ENCODE measurements at places on chromosomes 16 and 17.

GRCh38 chr17:6502142-6502541 is 54.2 kb downstream of the PITPNM3 start:
- no peak for DNase-seq

DNA sequence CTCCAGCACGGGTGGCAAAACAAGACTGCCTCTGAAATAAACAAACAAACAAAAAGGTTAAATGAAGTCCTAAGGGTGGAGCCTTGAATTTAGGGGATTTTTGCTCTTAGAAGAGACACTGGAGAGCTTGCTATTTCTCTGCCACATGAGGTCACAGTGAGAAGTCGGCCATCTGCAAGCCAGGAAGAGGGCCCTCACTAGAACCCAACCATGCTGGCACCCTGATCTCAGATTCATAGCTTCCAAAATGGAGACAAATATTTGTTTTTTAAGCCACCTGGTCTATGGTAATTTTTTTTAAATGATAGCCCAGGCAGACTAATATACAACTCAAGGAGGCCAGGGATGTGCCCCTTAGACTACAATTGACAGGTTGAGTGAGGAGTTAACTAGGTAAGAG is 255.5 kb downstream of the XYLT1 start:
- no peak for DNase-seq

GRCh38 chr17:71114911-71115668 is 945.8 kb downstream of the KCNJ2 start:
- DNase-seq: no peak

GRCh38 chr17:58120195-58120822 is 27.9 kb upstream of the OR4D1 start:
- DNase-seq: peak; percentile 70

DNA sequence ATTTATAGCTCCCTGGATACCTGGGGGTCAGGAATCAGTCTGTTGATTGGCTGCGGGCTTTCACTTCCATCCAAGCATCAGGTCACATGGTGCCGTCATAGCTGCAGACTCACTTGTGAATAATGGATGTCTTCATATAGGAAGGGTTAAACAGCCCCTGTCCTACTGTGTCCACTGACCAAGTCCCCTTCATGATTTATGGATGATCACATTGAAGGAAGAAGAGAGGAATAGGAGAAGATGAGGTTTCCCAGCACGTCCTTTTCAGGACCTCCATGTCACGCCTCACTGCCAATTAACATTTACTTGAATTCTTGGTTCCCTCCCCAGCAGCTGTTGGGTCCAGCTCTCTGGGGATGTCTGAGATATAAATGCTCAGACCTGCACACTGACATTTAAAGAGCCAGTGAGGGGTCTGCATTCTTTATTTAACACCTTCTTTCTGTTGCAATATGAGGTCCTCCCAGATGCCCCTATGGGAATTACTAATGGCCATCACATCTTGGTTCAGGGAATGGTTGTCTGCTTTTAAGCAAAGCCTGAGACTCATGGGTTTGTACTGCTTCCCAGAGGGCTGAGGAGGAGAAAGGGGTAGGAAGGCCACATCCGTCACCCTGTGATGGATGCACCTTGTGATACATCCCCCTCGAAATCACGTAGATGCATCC is 230.6 kb upstream of the HSBP1 start:
- DNase-seq: no peak

DNA sequence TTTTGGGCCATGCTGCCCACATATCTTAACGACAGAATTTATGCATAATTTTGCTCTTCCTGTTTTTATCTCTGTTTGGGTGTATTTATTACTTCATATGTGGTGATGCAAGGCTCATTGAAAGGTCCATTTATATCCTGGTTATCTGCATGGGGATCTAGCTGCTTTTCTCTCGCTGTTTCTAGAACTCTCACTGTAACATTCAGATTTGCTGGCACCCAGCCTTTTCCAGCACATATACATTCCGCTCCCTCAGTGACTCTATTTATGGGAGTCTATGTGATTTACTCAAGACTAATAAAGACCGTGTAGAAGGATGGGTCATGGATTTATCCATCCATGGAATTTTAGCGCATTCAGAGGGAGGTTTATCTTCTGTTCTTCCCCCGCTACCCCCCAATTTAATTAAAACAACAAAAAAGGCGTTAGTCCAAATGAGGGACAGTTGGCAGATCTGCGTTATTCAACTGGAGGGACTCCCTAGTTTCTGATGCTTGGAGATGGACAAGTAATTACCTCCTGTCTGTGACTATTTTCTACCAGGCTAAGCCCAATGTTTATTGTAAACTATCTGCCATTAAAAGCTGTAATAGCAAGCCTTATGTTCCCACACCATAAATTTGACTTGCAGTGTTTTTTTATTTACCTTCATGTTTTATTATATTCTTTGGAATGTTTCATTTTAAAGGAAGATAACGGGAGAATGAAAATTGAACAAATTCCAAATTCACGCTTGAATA is 19.8 kb upstream of the MARCHF10 start:
- peak; percentile 81 for DNase-seq

- DNase-seq: peak; percentile 70
These were observed 504 bp downstream of the SRSF1 start for GRCh38 chr17:58006560-58006923.

- peak; percentile 16 for DNase-seq
These were observed 195.2 kb downstream of the AXIN2 start for GRCh38 chr17:65366102-65366844.

DNA sequence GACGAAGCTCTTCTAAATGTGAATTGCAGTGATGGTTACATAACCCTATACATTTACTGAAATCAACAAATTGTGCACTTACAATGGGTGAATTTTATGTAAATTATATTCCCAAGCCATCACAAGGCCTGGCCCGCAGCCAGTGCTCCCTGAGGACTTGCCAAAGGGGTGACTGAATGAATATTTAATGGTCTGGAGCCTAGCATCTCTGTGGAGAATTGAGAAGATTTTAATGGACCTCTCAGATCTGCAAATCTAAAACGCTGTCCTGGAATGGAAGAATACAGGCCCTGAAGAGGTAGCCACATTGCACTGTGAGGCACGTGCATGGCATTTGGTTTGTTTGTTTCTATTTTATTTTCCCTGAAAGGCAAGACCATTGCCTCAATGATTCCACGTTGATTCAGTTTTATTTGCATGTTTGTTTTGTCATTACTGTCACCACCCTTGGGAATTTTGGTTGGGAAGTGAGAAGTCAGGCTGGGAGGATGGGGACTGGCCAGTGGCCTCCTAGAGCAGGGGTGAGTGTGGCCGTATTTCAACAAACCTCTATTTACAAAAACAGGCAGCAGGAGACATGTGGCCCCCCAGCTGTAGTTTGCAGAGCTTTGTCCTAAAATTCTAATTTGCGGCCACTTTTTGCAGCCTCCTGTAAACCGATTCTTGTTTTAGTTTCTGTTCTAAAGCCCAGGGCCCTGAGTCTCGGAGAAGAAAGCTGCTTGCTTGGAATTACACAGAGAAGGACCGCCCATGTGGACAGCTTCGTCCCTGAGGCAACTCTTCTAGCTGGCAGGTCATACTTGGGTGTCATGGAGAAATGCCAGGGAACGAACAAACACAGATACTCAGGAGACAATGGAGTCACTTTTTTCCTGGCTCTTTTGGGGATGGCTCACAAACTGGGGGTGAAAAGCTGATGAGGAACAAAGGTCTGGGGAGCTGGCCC is 40.5 kb upstream of the GCSH start:
- DNase-seq: peak; percentile 32

DNA sequence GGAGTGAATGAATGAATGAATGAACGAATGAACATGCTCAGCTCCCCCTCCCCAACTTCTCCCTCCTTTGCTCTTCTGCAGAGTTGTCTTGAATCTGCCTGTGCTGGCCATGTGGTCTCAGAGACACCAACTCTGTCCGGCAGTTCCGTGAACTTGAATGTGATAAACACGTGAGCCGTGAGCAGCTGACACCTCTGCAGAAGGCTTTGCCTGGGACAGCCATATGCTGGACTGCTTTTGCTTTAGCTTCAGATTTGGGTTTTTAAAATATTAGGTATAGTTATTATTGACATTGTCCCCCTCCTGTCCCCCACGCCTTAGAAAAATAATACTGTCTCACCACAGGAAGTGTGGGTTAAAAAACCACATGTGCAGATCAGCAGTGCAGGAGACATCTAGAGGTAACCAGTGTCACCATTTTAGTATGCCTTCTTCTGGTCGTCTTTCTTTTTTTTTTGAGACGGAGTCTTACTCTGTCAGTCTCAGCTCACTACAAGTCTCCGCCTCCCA is 83.8 kb downstream of the ABCC1 start:
- DNase-seq: no peak

GRCh38 chr16:54870151-54870550 is 60.5 kb upstream of the IRX5 start:
- no peak for DNase-seq

DNA sequence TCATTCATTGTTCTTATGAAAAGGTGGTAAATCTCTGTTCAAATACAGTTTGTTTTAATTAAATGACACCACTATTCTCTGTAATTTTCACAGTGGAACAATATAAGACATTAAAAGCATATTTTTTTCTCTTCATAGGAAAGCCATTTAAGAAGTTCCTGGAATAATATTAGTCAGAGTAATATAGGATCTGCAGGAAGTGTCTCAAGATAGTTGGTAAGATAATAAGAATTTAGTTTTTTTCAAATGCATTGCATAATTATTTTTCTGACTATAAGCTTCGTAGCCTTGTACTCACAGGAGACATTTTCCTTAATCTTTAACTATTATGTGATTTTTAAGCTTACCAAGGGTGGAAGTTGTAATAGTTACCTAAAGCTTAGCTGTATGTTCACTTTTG is 16.9 kb downstream of the STXBP4 start:
- DNase-seq: no peak

GRCh38 chr16:76484020-76484419 is 206.8 kb downstream of the CNTNAP4 start:
- no peak for DNase-seq

GRCh38 chr16:14310519-14310991 is 239.4 kb downstream of the MRTFB start:
- peak; percentile 64 for DNase-seq

DNA sequence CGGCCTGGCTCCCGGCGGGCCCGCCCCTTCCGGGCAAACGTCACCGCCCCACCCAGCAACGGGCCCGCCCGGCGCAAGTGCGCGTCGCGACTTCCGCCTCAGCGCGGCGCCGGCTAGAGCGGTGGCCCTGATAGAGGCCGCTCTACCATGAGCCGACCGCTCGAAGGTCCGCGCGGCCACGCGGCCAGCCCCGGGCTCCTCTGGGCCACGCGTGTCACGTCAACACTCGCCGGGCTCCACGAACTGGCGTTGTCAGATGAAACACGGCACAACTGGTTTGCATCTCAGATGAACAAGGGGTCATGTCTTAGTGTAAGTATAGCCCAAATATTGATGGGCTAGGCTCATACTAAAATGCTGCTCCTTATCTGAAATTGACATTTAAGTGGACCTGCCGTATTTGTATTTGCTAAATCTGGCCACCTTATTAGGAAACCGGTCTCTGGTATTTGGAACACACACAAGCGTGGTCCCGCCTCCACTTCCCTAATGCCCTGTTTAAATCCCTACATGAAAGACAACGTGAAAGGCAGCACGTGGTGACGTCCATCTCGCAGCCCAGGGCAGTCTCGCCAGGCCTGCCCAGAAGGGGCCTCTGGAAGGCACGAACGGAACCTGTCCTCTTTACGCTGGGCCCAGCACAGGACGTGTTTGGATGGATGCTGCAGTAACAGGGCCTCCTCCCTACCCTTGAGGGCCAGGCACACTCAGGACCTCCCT is at the start of gene ZNF598:
Gene ZNF598, minus strand, starts transcription at position 31 of the 720 bp plus-strand sequence.
- DNase-seq: peak; percentile 85

- no peak for DNase-seq
These were observed 42.6 kb upstream of the ZNF469 start for GRCh38 chr16:88339930-88340754.

DNA sequence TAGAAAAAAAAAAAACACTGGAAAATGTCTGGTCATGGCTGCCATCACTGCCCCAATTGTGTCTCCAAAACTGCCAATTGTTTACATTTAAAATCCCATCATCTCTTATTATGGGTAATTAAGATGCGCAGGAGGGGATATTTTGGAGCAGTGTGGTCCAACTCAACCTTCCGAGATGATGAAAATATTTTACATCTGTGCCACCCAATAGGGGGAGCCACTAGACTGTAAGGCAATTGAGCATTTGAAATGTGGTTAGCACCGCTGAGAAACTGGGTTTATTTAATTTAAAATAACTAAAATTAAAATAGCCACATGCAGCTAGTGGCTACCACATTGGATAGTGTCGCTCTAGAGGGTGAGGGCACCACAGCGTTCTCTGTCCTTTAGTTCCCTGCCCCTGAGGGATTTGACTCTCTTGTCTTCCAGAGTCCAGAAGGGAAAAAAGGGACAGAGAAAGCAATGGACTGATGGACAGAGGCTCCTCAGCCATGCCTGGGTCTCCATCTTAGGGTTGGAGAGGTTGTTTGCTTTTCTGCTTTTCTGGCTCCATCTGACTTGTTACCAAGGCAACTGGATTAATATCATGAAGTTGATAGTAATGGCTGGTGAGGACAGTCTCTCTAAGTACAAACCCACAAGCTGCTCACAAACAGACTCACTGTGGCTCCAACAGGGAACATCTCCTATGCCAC is 3.5 kb downstream of the MPO start:
- DNase-seq: peak; percentile 26

- no peak for DNase-seq
These were observed 19.9 kb downstream of the KDM8 start for GRCh38 chr16:27223226-27223610.

DNA sequence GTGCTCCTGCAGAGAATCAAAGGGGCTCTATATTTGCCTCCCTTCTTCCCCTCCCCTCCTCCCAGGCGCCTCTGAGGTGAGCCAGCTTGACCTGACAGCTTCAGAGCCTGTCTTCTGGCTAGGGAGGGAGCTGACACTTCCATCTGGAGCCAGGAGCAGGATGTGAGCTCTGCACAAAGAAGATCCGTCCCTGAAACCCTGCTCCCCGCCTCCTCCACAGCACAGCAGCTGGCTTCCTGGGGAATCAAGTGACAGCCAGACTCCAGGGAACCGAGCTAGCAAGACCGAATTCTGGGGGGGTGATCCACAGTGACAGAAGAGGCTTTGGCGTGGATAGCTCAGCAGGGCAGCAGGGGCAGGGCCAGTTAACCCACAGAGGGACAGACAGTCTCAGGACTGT is 37.2 kb downstream of the CCDC182 start:
- peak; percentile 3 for DNase-seq

GRCh38 chr17:36507266-36507665 is 20.8 kb downstream of the ZNHIT3 start:
- no peak for DNase-seq

- DNase-seq: no peak
These were observed 449.8 kb downstream of the SLC39A11 start for GRCh38 chr17:72642720-72643119.

DNA sequence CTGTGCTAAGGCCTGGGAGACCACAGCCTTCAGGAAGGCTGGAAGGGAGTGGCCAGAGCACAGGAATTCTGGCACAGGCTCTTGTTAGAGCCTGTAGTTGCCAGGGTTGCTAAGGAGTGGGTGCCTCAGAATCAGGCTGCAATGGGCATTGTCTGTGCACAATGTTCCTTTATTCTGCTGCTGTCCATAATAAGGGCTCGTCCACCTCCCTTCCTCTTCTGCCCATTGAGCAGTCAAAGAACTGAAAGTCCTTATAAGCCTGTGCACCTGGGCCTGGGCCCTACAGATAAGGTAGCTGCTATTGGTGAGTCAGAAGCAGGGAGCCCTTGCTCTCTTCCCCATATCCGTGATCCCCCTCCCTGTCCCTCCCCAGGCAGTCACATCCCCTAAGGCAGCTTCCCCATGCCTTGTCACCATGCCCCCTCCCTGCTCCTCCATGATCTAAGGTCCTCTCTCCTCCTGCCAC is 5.4 kb upstream of the CNGB1 start:
- DNase-seq: peak; percentile 35

- no peak for DNase-seq
These were observed 2.2 kb downstream of the HS3ST6 start for GRCh38 chr16:1915732-1916639.

- DNase-seq: no peak
These were observed 12.2 kb downstream of the CX3CL1 start for GRCh38 chr16:57384248-57385070.
